ENCODE measurements at places on chromosomes 16 and 17.
A peak's percentile ranks its signal among the peaks of the same experiment; 100 is the strongest.

GRCh38 chr17:21263376-21263775, 10.2 kb upstream of the NATD1 start:
- no peak for DNase-seq

DNA sequence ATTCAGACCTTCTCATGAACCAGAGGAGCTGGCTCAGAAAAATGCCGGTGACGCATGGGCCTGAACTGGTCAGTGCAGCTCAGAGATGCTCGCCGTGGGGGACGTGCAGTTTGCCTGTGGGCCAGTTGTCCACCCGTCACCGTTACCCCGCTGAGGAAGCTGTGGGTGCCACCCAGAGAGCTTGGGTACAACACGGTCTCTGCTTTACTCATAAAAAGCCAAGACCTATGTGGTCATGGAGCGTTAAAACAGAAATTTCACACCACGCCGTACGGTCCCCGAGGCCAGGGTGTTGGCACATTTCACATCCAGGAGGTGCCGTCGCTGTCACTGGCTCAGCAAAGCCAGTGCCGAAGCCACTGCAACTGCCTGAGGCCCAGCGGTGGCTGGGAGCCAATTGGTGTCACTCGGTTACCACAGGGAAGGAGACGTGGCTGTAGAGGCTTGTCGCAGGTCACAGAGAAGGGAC, 120.9 kb downstream of the METRNL start:
- DNase-seq = no peak

- DNase-seq = peak; percentile 92
Measured at GRCh38 chr17:80760511-80760911, 215.9 kb downstream of the RPTOR start.

DNA sequence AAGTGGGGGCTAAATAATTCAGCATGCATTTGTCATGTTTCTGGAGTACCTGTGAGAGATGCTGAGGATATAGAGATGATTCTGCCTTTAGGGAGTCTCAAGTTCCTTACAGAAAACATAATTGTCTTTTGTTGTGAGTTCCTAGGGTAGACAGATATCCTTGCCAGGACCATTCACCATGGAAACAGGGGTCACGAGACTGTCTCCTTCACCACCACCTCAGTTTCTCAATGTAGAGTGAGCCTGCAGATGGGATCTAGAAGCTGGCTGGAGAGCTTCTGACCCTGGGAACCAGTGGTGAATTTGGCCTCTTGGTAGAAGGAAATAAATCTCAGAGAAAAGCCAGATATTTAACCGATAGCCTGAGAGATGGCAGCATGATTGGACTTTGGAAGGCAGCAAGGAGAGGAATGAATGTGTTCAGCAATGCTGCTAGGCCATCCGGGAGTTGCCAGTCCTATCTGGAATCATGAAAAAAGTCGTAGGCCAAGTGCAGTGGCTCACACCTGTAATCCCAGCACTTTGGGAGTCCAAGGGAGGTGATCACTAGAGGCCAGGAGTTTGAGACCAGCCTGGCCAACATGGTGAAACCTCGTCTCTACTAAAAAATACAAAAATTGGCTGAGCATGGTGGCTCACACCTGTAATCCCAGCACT, 7.4 kb upstream of the HDAC5 start:
- no peak for DNase-seq

DNA sequence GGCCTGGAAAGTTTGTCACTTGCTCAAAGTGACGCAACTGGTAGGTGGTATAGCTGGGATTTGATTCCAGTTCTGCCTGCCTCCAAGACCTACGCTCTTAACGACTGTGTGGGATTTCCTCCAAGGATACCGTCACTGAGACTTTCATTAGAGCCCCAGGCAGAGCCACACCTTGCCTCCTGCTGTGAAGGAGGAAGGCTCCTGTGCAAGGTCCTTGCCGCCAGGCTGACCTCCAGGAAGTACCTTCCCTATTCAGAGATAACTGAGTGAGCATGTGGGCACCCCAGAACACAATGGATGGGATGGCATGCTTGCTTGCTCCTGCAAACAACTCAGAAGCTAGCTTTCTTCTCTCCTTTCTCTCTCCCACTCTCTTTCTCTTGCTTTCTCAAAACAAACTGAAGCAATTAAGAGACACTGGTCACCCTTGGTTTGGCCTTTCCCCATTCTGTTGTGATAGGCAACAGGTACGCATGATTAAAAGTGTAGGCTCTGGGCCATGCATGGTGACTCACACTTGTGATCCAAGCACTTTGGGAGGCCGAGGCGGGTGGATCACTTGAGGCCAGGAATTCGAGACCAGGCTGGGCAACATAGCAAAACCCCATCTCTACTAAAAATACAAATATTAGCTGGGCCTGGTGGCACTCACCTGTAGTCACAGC, 30.7 kb downstream of the CACNG3 start:
- DNase-seq = no peak

GRCh38 chr17:16463358-16464302, 28.4 kb downstream of the LRRC75A start:
- DNase-seq = peak; percentile 42

DNA sequence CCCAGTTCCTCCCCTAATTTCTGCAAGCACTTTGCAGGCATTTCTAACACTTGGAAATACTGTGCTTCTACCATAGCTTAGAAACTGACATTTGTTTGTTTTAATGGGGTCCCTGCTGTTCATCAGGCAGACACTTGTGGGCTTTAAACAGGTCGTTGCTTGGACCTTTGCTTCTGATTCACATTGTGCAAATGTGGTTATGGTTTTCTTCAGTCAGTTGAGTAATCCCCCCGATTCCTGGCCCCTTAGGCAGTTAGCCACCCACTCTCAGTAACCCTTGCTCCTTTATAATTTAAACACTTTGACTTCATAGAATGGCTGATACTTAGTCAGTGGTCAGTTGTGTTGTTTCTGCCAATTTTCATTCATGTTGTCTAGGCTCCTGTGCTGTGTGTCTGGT, 39.4 kb downstream of the SLC47A1 start:
- DNase-seq = no peak

GRCh38 chr16:50338371-50339231, 30.2 kb downstream of the BRD7 start:
- no peak for DNase-seq

- no peak for DNase-seq
Measured at GRCh38 chr17:43714465-43715149, 44.0 kb downstream of the SOST start.

- no peak for DNase-seq
Measured at GRCh38 chr17:10294180-10294579, 78.6 kb downstream of the MYH13 start.

DNA sequence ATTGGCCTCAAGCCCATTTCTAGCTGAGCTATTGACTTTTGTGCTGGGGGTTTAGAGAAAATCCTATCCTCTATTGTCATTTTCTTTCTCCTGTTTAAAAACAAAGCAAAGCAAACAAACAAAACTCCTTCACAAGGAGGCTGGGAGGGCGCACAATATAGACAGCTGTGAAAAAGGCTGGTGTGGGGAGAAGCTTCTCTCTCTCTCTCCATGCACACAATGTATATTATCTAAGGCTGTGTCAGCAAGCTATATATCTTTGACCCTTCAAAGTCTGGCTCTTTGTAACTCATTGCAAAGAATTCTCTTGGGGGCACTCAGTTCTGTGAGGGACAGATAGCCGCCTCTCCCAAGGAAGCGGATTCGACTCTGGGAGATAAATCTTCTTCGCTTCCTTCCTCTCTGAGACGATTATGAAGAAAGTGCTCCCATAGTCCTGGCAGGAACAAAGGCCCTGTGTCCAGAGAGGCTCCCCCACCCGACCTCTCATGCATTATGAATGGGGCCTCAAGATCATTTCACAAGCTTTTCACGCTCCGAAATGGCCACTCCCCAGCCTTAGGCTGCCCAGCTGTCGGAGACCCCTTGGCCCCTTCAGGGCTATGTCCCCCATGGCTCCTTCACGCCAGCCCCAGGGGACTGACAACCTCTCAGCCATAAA, 33.2 kb upstream of the MEAK7 start:
- no peak for DNase-seq

DNA sequence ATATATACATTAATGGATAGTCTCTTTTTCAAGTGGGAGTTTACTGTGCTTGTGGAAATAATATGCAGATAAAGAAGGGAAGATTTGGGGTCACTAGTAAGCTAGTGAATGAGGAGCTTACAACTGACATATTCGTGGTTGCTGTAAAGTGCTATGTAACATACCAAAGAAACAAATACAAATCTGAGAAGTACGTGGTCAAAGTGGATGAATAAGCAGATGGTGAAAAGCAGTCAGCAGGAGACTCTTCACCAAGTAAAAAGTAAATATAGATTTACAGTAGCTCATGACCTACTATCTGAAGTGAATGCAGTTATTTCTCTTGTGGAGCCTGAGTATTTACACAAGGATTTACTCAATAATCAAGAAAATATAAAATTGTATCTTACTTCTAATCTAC, 136.6 kb upstream of the ELAC2 start:
- DNase-seq = no peak

DNA sequence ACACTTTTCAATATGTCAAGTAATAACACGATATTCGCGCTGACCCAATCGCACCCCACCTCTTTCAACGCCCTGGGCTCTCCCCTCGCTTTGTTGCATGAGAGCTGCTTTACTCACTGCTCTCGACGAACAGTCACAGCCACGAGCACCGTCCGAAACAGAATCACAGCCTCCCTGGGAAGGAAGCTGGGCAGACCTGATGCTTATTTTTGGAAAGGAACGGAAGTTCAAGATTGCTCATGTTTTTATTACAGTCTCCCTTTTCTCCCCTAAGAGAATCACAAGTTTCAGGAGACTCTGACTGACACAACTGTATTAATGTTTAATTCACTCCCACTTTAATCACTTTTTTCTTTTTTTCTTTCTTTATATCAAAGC, 67.8 kb downstream of the ANKRD11 start:
- no peak for DNase-seq

GRCh38 chr16:81748476-81749198, 30.5 kb upstream of the PLCG2 start:
- DNase-seq = no peak

DNA sequence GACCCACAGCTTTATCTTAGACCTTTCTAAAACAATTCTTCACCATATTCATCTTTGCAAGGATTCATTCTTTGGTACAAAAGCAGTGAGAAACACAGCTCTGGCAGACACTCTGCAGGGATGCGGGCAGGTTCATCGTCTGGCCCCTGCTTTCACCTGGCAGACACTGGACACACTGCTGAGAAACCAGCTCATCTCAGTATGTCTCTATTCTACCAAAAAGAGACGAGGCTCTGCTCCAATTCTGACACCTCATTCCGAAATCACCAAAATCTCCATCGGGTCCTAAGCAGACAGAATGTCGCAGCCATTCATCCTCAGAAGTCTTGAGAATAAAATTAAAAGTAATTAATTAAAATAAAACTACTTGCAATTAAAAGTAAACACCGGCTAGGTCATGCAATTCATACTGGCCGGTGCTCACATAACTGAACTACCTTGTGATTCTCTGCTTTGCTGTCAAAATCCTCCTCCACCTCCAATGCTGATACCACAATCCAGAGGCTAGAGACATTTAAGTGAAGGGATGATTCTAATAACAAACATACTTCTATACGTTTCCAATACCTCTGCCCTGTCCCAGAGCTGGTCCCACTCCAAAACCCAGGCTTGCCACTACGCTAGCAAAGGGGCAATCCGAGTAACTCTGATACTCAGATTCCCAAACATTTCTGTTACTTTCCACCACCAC, 1.3 kb downstream of the RNF157 start:
- no peak for DNase-seq

- no peak for DNase-seq
Measured at GRCh38 chr17:80397686-80398085, 17.3 kb upstream of the ENDOV start.

DNA sequence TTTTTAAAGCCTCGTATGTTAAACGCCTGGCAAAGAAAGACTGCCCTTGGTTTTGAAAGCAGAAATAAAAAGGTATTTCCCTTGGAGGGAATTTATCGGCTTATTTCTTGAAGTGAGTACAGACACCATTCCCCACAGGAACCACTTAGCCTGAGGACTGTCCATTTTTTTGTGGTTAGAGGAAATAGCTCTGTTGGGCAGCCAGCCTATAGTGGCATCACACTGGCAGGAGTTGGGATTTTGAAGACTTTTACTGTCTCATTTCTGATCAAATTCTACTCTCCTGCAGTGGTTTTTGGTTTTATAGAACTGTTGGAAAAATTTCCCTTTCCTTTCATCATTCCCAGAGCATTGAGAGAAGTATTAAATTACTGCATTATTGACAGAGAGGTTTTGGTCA, 34.1 kb upstream of the CDC6 start:
- DNase-seq = no peak

GRCh38 chr16:69523566-69524305, 42.0 kb upstream of the NFAT5 start:
- no peak for DNase-seq

DNA sequence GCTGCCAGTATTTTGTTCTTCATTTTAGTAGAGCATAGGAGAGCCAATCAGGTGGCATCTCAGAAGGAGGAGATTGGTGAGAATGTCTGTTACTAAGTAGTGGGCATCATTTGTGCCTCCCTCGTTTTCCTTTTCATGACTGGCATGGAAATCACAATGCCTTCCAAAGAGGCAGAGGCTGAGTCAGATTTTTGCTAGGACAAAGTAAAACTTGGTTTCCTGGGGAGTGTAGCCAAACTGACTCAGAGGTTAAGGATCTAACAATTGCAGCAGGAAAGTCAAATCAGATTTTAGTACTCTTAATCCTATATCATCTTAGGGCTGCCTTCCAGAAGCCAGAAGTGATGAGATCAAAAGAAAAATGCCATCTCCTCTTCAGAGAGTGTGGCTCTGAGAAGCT, 138.7 kb downstream of the ANKFN1 start:
- no peak for DNase-seq

- peak; percentile 10 for DNase-seq
Measured at GRCh38 chr16:11356573-11357331, 11.5 kb downstream of the RMI2 start.

All from NCI-H1092 (cell line).